SJSA1 (cell line): ENCODE measurements at places on chromosomes 3 and 15. TPM values are rescaled to one million over a fixed set of nuclear protein-coding genes. Genes with fewer than 3 reads are reported as not detected.
A peak's percentile ranks its signal among the peaks of the same experiment; 100 is the strongest.

GRCh38 chr15:85407421-85408269 lies 27.2 kb downstream of the AKAP13 start:
- DNase-seq: peak; percentile 78

Gene LYZL4
- not detected in 2 replicates for total RNA-seq

GRCh38 chr3:108475220-108475782 lies 35.1 kb downstream of the MYH15 start:
- DNase-seq: no peak

DNA sequence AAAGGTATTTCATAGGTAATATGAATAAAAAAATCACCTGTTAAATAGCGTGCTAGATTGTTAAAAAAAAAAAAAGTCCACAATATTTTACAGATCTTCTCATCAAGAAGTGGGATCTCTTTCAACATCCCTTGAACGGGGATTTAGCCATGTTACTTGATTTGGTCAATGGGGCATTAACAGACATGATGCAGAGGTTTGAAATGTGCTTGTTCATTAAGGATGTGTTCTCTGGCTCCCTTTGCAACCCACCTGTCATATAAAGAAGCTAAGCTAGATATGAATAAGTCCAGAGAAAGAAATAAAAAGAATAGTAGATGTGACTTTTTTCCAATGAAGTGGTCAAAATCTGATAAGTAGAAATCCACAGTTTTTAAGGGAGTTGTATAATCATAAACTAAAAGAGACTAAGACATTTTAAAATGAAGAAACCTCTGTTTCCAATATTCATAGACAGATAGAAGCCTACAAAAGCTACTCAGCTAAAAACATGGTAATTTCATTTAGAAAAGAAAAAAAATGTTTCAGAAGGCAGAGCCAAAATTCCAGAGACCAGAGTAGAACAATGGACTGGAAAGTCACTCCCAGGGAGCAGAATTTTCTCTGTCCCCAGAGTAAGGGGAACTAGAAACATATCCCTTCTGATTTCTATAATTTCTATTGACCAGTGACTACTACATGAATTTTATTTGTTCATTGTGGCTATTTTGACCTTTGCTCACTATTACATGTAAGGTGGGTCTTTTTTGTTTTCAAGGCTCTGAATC lies 79.2 kb downstream of the PLSCR2 start:
- no peak for DNase-seq

GRCh38 chr15:41940441-41940857 lies 31.9 kb downstream of the EHD4 start:
- DNase-seq: no peak

DNA sequence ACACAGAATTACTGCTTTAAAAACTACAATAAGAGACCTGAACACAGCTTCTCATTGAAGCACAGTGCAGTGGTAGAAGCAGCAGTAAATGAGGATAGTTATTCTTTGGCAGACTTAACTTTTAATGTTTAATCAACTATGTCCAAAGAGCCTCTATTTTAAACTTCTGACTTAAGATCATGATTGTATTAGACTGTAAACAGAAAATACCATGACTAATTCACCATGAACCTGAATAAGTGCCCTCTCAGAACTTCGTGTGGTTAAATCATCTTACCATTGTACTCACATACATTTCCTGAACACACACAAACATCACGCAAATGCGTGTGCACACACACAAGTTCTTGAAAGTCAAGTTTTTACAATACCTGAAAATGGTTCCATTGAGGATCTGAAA lies 13.9 kb downstream of the CEP152 start:
- DNase-seq: no peak

Gene FANCD2OS
- not detected in 2 replicates for total RNA-seq

Gene ADAMTS7
- total RNA-seq: 1.6 and 2.8 TPM in 2 replicates

GRCh38 chr3:197555281-197556261 lies at the start of gene BDH1:
TSS of gene BDH1 (minus strand) at chr3:197555968. CDS start at chr3:197546443, 9,525 bp downstream.
- DNase-seq: peak; percentile 48

Gene NCBP2
- 44.8 and 44.9 TPM in 2 replicates for total RNA-seq

Gene SEMA6D
- 2.3 and 3.7 TPM in 2 replicates for total RNA-seq

DNA sequence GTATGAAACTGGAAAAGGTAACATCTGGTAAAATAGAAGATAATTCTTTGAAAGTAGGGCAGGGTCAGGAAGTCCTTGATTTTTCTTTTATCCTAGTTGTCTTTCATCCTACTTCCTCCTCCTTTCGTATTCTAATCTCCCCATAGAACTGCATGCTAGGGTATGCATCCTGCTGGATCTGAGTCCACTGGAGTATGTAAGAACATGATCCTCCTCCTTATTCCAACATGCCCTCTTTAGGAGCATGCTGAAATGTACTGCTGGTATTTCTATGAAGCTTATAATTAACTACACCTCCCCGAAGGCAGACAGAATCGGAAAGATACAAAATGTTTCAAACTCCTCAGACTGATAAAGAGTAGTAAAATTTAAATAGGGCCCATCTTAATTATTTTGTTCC lies 493.8 kb downstream of the AGBL1 start:
- DNase-seq: no peak

Gene AGBL1
- not detected in 2 replicates for total RNA-seq

DNA sequence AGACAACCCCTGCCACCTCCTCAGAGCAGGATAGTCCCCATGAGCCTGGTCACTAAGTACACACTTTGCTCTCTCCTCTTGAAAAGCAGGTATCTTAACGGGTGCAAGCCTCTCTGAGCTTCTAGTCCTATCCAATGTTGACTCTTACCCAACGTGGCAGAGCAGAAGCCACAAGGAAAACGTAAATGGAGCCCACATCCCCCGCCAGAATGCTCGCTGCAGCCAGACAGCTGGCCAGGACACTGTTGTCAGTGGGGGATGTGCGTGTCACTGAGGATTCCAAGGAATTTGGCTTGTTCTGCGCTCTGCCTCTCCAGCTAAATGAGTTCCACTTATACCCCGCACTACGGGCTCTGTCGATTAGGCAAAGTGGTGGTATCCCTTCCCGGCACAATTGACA lies 67.8 kb upstream of the IGF1R start:
- peak; percentile 27 for DNase-seq

Gene CLRN1
- total RNA-seq: not detected in 2 replicates

DNA sequence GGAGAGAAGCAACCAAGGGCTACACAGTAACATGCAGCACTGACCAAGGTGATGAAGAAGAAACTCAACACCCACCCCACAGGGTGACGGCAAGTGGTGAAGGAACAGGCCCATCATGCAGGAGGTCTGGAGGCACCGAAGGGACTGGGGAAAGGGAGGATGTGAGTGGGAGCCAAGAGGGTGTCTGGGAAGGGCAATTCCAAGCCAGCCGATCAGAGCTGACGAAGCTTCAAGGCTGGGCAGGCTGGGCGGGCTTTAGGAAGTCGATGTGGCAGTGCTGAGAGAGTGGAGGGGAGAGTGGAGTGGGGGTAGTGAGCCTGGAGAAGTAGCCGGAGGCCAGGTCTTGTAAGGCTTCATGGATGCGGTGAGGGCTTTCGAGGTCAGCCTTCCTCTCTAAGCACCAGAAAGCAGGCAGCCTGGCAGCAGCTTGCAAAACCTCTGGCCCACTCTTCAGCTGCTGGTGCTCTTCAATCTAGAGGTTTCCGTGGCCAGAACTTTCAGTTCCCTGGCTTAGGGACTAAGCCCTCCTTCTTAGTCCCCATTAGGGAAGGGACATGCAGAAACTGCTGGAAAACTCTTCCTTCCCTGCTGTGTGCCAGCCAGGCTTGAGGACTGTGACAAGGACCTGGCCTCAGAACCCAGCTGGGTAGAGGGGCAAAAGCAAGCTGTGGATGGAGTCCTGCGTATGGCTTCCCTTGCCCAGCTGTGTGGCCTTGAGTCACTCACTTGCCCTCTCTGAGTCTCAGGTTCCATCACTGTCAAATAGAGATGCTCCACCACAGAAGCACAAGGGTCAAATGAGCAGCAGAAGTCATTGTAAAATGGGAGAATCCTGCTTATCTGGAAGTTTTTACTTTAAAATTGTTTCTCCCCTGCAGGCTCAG lies 72.1 kb downstream of the TLE3 start:
- no peak for DNase-seq

- no peak for DNase-seq
Measured at GRCh38 chr15:29838352-29839010, 16.2 kb upstream of the TJP1 start.

Gene ADGRG7
- total RNA-seq: not detected in 2 replicates

DNA sequence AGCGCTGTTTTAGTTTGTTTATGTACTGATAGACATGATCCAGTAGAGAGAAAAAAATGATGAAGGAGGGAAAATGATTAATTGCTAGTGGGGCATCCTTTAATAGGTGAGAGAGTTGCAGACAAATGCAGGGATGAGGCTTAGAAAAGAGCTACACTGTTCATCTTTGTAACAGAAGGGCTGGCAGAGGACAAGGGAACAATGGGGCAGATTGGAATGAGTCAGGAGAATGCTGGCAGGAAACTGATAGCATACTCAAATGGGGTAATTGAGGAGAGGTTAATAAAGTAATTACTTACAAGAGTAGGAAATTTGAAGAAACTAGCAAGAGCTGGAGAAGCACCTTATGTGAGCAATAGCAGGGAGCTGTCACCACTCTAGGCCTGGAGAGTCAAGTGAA lies 170.9 kb downstream of the OXSM start:
- DNase-seq: no peak

DNA sequence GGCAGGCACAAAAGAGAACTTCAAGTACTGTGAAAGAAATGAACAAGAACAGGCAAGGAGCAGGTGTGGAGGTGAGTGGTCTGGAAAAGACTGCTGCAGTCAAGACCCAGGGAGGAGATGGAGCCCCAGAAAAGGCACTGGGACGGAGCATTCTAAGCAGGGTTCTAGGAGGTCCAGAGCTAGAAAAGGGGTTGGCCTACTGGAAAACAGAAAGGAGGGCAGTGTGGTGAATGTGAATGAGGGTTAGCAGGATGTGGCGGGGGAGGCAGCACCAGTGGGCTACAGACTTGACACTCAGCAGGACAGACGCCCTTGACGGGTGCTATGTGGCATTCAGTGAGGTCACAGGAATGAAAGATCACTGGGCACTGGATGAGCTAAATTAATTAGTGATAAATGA lies 75.7 kb downstream of the SENP2 start:
- DNase-seq: peak; percentile 12
